ENCODE measurements at places on chromosomes 16 and 17.

DNA sequence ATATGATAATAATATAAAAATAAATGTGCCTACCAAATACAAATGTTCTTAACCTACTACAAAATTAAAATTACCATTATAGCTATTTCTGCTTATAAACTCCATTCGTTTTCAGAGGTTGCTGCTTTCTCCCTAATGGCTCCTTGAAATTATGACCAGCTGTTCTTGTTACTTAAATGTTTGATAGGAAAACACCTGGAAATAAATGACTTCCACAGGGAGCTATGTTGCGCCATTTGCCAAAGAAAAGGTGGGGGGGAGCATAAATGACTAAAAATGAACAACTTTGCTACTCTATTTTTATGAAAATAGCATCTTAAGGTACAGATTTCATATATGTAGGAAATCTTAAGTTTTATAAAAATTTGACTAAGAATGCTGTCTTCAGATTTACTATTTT, 157.5 kb upstream of the MON1B start:
- DNase-seq: no peak

DNA sequence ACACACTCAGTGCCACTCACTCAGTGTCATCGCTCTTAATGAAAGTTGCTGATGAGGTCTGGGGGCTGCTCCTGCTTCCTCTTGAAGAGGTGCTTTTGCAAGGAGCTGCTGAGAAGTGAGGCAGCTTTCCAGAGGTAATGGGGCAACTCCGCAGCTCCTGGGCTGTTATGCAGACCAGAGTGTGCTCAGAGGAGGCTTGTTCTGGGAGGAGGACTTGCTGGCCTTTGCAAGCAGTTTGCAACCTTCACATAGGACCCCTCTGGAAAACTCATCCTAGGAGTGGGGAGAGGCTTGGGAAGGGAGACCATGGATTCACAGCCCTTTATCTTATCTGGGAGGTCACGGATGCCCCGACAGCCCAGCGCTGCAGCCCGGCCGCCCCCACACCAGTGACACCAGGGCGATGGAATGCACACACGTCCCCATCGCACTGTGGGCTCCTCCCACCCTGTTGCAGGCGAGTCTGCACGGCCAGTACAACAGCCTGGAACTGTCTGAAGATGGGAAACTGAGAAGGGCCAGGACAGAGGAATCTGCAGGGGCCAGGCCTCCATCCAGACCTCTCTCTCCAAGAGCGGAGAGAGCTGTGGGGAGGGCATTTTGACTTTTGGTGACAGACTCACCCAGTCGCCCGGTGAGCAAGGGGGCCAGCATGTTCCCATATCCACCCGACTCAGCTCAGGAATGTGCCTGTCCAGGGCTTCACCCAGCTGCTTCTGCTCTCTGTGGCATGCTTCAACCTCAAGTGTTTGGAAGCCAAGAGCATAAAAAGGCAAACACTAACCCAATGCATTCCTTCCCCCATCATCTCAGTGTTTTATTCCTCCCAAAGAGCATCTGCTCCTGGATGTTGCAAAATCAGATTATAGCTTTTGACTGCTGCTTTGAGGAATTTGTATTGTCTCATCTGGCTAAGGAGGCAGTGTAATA, 78.6 kb upstream of the ZNF469 start:
- DNase-seq: peak; percentile 60

DNA sequence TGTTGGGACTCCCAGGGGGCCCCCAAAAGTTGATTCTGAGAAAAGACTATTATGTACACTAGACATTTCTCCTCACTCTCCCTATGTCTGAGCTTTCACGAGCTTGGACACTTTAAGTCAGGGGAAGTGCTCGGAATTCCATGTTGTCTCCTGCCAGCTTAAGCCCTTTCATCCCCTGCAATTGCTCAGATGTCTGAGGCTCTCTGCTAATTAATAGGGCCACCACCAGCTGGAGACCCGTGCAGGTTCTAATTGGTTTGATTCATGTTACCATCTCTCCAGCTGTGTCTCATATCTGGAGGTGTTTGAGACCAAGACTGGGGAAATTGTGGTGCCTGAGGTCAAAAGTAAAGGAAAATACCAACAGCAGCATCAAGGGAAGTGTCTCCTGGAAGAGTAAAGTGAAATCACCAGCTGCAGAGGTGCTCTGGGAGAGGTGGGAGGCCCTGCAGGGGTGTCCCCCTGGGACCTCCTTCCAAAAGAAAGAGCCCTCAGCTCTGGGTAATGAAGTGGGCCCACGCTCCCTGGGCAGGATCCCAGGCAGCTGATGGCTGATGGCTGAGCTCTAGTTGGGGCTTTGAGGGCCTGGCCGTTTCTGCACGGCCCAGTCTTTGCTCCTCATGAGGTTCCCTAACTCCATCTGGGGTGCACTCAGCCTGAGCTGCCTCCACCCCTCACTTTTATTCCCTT, 5.8 kb upstream of the UTS2R start:
- no peak for DNase-seq

GRCh38 chr16:73023752-73024570, 24.0 kb downstream of the ZFHX3 start:
- no peak for DNase-seq

DNA sequence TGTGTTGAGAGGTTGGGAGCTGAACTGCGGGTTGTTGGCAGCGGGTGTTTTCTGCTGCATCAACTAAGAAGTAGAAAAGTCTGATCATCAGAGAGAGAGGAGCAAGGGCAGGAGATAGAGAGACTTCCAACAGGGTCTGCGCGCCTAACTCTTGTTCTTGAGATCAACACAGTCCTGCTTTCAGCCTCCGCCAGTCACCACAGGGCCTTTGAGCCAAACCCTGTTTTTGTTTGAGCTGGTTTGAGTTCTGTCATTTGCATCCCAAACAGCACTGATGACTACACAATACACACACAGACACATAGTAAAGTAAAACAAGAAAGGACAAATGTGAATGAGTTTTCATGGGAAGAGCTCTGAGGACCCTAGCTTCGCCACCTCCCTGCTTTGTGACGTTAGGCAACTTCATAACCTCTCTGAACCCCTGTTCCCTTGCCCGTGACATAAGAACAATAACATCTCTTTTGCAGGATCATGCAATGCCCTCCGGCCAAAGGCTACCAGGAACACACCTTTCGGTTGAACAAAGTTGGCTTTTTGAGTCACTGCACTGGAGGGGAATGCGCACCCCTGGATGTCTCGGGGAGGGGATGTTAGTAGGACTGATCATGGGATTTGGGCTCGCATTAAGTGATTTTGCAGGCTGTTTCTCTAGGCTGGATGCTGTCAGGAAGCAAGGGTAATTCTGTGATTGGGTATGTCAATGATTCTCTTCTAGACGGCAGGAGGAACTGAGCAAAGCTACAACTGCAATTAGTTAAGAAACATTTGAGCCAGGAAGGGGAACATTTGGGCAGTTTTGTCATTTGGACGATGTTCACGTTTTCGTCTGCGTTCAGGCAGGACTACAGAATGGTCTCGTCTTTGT, 92.3 kb downstream of the C16orf78 start:
- DNase-seq: no peak

- DNase-seq: no peak
Observed at GRCh38 chr16:47045459-47045858, 72.0 kb upstream of the DNAJA2 start.

DNA sequence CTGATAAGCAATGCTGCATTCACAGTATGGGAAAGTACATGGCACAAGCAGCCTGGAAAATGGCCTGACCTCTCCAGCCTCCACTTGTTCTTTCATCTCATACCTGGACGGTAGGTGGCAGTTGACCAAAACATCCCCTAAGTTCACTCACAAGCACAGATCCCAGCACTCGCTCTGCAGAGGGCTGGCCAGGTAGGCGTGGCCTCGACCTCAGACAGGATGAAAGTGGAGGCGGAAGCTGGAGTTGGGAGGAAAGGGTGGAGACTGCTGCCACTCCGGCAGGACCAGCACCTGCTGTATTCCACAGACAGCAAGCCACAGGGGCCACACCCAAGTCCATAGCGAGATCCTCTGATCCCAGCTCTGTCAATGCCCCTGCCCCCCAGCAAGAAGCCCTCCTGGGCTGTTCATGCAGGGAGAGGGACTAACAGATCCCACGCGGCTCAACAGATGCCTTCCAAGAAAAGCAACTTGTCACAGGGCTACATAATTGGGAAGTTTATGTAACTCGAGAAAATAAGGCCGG, 31.3 kb downstream of the ZCCHC14 start:
- DNase-seq: peak; percentile 67

DNA sequence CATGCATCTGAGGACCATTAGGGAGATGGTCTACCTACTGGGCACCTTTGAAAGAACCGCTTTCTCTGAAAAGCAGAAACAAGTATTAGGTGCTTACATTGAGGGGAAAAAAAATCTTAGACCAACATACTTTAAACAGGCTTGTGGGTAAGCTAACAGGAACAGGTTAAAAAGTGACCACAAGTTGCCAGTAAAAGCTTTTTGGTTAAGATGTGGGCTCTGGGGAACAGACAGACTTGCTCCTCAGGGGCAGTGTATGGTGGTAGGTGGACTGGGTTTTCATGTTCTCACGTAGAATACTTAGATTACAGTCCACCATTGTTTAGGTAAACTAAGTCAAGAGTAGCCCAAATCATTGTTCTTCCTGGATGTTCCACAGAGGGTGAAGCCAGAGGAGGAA, 41.2 kb downstream of the REXO5 start:
- no peak for DNase-seq

DNA sequence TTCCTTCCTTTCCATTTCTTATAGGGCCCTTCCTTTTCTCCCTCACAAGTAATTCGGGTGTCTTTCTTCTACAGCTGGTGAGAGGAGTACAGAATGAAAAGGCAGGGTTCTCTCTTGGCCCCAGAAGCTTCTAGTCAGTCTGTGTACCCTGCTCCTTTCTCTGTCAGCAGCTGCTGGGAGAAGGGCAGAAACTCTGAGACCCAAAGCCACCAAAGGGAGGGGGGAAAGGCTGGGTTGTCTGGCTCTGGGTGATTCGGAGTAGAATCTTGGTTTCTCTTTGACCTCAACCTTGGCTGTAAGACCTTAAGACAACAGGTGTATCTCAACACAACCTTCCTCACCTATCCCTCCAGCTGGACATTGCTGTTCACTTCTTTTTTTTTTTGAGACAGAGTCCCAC, 3.3 kb upstream of the NR1D1 start:
- DNase-seq: no peak

DNA sequence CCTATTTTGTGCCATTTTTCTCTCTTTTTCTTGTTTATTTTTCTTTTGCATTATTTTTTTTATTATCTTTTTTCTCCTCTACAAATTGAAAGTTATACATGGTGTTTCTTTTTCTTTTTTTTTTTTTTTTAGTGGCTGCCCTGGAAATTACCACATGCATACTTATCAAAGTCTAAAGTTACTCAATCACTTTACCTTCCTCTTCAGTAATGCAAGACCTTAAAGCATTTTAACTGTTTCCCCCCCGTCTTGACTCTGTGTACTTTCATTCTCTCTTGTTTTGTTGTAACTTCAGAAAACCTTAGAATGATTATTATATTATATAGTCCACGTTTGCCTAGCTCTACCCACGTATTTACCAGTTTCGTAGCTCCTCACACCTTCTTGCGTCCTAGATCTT, 33.3 kb upstream of the SMPD3 start:
- no peak for DNase-seq

GRCh38 chr17:3712811-3713463, 10.8 kb upstream of the HASPIN start:
- DNase-seq: no peak

DNA sequence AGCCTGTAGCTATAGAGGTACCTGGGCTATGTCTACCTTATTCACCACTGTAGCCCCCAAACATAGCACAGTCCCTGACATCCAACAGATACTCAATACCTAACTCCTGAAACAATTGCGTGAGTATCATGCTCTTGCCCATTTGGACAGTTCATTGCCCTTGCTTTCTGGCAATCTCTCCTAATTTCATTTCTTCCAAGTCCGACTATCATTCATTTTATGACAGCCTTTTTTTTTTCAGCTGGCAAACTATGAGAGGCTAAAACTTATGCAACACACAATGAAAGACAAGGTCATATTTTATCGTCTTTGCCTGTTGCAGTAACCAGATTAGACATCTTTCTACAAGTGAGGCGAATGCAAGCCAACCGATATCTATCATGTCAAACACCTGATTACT, 169.2 kb downstream of the RBFOX1 start:
- no peak for DNase-seq

DNA sequence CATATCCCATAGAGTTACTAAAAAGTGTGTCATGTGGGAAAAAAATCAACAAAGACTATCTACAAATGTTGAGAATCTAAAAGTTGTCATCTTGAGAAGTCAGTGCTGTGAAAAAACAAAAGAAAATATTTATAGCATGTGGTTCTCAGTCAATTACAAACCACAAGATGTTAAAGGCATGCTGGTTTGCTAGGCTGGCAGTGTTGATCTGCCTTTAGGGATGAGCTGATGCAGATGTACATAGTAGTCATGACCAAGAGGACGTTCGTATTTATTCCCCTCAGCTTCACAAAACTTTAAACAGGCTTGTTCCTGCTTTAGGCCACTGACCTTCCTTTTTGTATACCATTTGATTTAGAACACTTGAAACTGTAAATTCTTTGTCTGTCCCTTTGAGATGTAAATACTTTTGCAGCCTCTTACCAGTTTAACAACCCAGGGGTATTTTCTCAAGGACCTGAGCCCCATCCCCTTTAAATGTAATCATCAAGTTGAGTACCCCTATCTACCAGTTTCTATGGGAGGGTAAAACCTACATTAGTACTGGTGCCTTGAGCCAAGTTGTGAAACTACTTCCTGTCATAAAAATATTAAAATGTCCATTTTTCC, 446.6 kb downstream of the KCNJ18 start:
- peak; percentile 53 for DNase-seq

GRCh38 chr16:9297437-9298113, 206.1 kb downstream of the HAPSTR1 start:
- peak; percentile 32 for DNase-seq
